ENCODE measurements at places on chromosomes 11 and 22.

DNA sequence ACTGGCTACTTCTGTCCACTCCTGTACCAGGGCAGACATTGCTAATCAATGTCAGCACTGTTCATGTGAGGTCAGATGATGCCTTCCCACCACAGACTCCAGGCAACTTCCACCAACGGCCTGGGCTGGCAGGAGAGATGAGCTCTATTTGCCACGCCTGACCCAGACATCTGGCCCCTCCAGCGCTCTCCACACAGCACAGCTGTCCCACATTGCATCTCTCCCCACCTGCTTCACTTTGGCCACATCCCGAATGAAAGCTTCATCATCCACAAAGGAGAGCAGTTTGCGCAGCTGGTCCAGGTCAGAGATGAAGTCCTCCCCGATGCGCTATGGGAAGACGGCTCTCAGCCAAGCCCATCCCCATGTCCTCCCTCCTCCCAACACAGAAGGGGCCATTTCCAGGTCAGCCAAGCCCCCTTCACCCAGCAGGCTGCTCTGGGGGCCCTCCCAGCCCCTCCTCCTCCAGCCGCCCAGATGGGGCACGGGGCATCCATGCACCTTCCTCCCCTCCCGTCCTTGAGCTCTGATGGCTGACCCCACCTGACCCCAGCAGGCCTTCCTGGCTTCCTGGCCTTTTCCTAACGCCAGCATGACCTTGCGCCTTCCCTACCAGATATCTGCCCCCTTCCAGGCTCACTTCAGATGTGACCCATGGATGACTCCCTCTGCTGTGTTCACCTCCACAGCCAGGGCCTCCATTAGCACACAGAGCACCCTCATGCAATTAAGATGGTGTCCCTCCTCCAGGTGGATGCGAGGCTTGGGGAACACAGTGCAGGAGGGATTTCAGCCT is 7.4 kb downstream of the PYGM start:
- peak; percentile 69 for DNase-seq

DNA sequence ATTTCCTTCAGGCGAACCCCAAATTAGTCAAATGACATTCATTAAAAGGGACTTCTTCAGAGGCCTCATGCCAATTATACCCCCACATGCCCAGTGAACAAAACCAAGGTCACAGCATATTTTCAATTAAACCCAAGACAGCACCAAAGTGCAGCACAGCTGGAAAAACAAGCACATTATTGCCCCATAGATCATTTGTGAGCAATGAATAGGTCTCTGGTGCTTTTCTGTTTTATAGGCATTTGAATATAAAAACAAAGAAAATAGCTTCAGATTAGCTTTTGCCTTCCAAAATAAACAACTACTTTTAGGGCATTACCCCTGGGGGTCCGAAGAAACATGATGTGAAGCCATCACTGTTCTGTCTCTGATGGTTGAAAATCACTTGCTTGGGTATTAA is 1319.9 kb downstream of the LRRC4C start:
- no peak for DNase-seq

GRCh38 chr11:69489031-69489745 is 7.7 kb downstream of the LINC01488 start:
- no peak for DNase-seq

GRCh38 chr11:60899046-60899936 is 7.1 kb downstream of the PRPF19 start:
- no peak for DNase-seq

GRCh38 chr11:77871855-77872254 is 50.9 kb downstream of the AAMDC start:
- DNase-seq = no peak

- DNase-seq = no peak
Measured at GRCh38 chr11:69814902-69815301, 4.3 kb downstream of the FGF3 start.
